ENCODE measurements at places on chromosomes 2 and 18.

GRCh38 chr2:108385411-108386071, 7.8 kb downstream of the SULT1C4 start:
- no peak for DNase-seq

- DNase-seq = no peak
These were observed 29.3 kb upstream of the CEP68 start for GRCh38 chr2:65026704-65027464.

DNA sequence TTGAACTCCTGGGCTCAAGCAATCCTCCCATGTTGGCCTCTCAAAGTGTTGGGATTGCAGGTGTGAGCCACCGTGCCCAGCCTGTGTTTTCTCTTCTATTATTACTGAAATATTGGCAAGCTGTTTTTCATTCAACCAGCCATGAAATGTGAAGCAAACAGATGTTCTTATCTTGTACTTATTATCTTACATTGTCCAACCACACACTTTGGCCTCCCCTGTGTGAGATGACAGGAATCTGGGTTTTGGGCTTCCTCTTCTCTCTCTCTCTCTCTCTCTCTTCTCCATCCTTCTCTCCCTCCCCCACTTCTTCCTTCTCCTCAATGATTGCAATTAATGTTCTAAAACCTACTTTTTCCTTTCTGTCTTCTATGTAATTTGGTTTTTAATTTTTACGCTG, 33.1 kb downstream of the RAMP1 start:
- DNase-seq = no peak

DNA sequence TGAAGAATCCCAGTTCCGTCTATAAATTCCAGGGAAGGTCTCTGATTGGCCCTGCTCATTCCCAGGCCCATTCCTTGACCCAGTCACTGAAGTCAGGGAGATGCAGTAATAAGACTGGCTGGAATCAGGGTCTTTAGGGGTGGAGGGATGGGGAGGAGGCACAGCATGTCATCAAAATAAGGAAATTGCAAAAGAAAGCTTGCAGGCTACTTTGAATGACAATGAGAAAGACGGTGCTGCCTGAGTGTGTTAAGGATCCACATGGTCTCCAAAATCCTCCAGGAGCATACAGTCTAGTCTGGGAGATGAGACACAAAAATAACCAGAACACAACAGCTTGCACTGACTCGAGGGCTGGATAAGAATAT, 2.0 kb upstream of the DES start:
- no peak for DNase-seq

DNA sequence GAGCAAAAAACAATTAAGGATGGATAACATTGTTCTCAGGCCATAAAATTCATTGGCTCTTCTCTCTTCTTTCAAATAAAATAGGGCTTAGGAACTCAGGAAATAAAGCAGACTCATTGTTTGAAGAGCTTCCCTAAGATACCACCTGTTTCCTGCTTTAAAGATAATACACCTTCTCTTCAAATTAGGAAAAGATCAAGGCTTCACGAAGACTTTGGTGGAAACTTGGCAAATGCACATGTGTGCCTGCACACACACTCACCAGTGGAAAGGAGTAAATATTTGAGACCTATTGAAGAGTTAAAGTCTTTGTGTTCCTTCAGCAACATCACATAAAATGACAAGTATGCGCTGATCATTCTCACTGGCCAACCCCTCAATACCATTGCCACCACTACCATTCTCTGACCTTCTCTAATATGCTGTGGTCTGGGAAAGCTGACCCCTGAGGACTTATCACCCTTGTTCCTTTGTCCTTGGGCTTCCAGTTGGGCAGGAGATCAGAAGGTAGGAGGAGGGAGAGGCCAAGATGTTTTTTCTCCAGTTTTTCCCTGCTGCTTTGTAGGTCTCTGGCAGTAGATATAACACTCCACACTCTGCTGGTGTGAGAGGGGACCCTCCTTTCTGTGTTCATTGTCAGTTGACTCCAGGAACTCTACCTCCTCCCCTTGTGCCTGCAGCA, 53.5 kb upstream of the SPOPL start:
- DNase-seq = no peak

- no peak for DNase-seq
These were observed 2.9 kb downstream of the LRATD1 start for GRCh38 chr2:14635391-14635871.

- DNase-seq = no peak
These were observed 46.9 kb upstream of the SMAD7 start for GRCh38 chr18:48997681-48997984.

DNA sequence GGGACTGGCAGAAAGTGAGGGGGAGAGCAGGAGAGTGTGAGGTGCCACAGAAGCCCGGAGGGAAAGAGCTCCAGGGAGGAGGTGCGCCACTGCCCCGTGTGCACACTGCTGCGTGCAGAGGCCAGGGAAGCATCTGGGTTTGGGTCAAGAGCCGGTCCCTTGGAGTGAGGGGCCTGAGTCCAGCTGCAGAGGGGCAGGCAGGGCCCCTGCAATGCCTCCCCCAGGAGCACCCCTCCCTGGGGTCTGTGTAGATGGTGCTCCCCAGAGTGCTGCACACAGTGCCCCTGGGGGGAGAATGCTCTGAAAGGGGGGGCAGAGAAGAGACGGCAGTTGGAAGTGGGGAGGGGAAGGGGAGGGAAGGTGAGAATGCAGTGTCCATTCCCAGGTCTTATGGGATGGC, 3.7 kb upstream of the LIMS2 start:
- no peak for DNase-seq

DNA sequence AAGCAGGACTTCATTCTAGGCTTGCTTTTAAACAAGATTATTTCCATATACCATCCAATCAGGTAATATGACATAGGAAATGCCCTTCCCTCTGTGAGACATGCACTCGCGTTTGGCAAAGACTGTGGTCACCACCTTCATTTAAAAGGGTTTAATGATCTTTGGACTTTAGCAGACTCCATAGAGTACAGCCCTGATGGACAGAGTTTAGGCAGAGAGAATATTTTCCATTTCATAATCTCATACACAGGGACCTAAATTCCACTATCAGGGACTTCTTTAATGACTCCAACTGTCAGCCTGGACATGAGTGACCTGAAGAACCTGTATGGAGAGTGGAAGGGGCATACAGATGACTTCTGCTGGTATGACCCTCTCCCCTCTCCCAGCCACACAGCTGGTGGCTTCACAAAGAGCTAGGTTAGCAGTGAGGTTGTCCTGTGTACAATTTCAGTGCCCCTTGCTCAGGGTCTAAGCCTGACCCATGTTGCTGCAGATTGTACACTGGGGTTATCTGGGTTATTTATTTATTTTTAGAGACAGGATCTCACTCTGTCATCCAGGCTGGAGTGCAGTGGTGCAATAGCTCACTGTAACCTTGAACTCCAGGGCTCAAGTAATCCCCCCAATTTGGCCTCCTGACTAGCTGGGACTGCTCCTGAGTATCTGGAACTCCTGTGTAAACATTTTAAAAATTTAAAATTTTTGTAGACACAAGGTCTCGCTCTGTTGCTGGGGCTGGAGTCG, 59.2 kb downstream of the PTPRM start:
- DNase-seq = no peak

DNA sequence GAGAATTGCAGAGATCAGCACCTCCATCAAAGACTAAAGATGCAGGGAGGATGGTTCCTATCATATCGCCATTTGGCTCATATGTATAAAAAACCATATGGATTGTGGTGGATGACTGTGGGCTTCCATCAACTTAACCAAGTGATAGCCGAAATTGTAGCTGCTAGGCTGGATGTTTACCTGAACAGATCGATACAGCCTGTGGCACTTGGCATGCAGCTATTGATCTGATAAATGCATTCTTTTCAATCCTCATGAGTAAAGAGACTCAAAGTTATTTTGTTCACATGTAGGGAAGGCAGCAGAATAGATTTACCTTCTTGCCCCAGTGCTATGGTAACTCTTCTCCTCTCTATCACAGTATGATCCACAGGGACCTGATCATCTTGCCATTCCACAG, 18.5 kb downstream of the CHCHD5 start:
- DNase-seq = no peak

DNA sequence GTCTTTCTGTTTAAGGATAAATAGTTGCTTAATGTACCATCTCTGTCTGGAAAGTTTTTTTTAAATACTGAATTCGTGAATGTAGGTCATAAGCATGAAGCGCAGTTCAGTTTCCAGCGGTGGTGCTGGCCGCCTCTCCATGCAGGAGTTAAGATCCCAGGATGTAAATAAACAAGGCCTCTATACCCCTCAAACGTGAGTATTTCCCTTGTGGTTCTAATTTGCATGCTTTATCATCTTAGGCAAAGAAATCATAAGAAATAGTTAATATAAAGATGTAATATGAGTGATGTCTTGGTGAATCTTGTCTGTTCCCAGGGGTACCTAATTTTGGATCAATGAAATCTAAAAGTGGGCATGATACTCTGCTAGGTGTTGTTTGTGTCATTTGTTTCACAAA, 1.5 kb downstream of the NDC80 start:
- no peak for DNase-seq

DNA sequence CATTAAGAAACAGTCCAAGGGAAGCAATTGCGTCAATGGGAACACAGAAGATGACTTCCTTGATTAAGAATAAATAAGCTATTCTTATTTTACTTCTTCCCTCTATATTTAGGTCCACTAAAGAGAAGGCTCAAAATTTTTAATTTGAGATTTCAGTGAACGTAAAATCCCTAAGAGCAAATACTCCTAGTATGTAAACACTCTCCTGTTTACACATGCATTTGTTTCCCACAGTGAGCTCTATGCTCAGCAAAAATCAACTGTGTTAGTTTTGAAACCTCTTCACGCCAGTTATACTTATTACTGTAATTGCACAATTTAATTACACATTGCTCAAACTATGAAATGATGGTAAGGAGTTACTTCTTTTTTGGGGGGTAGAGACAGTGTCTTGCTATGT, 8.8 kb downstream of the SLC39A6 start:
- no peak for DNase-seq

DNA sequence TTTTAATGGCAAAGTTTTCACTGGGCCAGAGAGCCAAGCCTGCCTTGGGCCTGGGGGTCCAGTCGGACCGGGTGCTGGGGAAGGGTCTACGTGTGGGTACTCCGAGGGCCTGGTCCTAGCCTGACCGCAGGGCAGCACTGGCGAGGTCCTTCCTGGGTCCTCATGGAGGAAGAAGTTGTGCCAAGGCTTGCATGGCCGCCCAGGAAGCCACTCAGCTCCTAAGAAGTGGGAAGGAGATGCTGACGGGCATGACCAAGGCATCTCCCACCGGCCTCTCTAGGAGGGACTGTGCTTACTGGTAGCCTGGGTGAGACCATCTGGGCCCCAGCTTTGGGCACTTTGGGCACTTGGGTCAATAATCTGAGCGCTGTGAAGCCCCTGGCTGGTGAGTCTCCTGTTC, 22.6 kb downstream of the CIB4 start:
- DNase-seq = no peak

DNA sequence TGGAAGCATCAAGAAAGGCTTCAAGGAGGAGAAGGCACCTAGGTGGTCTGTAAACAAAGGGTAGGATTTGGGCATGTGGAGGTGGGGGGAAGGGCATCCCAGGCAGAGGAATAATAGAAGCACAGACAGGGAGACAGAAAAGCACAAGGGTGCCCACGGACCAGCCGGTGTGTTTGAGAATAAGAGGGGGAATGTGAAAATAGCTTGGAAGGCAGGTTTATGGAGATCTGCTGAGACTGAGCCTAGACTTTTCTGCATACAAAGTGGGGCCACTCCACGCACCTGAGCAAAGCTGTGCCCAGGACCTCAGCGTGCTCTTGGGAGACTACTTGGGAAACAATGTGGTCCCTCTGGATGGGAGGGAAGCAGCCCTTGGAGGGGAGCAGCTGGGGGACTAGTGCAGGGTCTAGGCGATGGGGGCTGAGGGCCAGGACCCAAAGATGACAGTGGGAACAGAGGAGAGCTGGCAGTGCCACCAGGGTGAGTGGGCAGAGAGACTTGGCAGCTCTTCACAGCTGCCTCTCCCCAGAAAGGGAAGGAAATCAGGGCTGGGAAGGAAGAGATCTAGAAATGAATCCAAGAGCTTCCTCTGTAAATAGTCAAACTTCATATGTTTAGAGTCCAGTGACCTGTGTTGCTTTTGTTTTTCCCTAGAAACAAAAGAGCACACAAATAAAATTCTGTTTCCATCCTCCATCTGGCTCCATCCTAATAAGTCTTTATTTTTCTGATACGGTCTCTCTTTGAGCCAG, 110.7 kb upstream of the SMAD7 start:
- DNase-seq = no peak

GRCh38 chr2:158095912-158096311, 5.8 kb upstream of the UPP2 start:
- DNase-seq = no peak

GRCh38 chr18:227902-228301, 39.9 kb downstream of the THOC1 start:
- no peak for DNase-seq

DNA sequence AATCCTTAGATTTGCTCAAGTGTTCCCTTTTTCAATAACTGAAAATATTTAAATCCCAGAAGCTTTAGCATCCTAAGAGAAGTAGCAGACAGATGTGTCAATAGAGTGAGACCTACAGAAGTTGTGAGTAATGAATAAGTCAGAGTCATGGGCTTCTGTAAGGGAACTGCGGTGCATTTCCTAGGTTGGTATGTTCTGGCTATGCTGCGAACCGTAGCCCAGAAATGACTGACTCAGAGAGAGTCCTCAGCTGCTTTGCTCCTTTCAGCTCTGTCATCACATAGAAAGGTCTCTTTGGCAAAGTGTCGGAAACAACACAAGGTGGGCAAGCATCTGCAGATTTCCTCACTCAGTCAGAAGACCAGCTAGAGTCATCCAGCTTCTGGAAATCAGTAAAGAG, 297.1 kb downstream of the ARHGAP15 start:
- no peak for DNase-seq

- peak; percentile 60 for DNase-seq
These were observed 37.5 kb downstream of the POLR1A start for GRCh38 chr2:86068136-86068588.

GRCh38 chr2:43233218-43234212, 7.1 kb upstream of the ZFP36L2 start:
- no peak for DNase-seq

DNA sequence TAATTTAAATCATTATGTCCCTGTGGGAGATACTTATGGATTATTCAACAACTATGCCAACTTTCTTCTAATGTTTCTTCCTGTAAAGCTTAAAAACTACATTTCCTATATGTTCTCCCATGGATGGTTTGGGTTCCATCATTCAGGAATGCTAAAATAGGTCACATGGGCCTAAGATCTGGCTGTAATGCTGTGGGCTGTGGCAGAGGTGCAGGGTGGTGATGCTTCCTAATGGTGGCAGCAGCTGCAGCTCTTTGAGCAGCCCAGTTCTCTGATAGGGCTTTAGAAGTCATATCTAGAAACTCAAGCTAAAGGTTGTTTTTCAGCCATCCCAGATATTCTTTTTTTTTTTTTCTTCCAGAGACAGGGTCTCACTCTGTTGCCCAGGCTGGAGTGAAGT, 266.1 kb downstream of the ZNF385B start:
- DNase-seq = no peak

DNA sequence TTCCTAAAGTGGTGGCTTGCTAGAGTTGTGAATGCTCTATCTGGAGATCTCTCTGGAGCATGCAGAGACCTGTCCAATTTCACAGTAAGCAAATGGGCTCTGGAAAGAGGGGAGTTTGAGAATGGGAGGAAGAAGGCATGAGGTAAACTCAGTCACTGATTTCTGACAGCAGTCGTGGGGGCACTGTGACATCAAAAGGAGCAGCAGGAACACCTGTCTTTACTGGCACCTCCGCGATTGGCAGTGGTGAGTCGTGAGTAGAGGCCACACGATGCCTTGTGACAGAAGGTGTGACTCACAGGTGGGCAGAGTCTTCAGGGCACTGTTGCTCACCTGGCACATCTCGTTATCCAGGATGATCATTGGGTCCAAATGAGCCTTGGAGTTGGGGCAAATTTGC, 38.8 kb upstream of the CAVIN2 start:
- DNase-seq = no peak
